Activated CD4-positive, alpha-beta T cell treated with anti-CD3 and anti-CD28 coated beads, Interleukin-10, Interleukin-2, amounts not matched to agents 100 ng/mL and 50 ng/mL, durations not matched to agents 16 hours and 8 hours (primary cell): ENCODE measurements at places on chromosomes 2 and 18.
A peak's percentile ranks its signal among the peaks of the same experiment; 100 is the strongest.

DNA sequence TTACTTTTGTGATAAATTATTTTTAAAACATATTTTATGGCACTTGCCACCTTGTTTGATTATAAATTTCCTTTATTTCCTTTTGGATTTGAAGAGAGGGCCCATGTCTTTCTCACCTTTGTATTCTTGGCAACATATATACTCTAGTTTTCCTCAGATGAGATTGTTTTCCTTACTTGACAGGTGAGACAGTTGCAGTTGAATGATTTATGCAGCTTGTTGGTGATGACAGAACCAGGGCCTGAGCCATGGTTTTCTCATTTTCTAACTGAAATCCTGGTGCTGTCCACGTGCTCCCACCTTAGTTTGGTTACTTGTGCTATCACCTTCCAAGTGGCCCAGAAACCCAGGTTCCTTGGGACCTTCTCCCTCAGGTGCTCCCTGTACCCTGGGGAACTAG, 58.2 kb downstream of the TTC39C start:
- no peak for DNase-seq

GRCh38 chr2:18119883-18120282, 241.4 kb downstream of the KCNS3 start:
- DNase-seq = no peak

DNA sequence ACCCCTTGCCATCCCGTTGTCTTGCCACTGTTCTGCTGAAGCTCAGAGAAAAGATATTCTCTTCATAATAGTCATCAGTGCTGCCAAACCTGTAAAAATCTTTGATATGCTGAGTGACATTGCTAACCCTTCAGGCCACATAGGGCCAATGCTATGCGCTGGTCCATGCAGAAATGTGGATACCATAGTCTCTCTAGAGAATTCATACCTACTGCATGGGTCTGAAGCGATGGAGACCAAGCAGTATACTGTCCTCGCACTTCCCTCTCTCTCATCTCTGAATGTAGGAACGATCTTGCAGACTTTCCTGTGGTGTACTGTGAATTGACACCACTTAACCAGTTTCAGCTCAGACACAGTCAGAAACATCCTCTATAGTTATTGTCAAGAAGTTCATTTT, 17.9 kb upstream of the ANKRD44 start:
- peak; percentile 29 for DNase-seq

GRCh38 chr2:85888020-85888683, 638 bp downstream of the ST3GAL5 start:
- peak; percentile 25 for DNase-seq

DNA sequence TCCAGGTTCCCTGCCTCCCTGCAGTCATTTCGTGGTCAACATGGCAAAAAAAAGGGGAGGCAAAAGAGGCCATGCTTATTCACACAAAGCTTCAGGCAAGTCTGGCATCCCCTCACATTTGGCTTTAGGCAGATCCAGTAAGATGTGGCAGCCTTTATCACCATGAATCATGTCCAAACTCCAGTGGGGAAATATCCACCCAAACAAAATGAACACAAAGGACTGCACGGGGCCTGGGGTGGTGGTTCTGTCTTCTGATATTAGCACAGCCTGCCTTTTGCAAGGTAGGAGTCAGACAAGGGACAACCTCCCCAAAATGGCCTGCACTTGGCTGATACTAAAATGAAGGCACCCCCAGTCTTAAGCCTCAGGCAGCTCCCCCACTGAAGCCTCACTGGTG, 129.9 kb downstream of the ZBTB7C start:
- no peak for DNase-seq

DNA sequence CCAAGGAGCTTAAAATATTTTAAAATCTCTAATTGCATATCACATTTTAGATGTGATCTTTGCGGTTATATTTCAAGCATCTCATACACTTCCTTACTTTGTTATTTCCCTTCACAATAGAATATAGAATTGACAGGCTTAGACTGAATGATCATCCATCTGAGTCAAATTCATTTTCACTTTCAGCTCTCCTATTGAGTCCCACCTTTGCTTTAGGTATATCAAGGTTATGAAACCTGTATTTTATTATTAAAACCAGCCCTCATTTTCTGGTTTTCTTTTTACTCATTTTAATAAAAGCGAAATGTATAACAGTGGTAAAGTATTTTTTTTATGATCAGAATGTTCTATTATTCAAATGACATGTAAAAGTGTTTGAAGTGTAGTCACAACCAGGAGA, 162.9 kb upstream of the KYNU start:
- no peak for DNase-seq

- no peak for DNase-seq
These were observed 8.6 kb upstream of the RPL37A start for GRCh38 chr2:216490061-216490460.

- DNase-seq = no peak
These were observed 1.2 kb upstream of the CYP20A1 start for GRCh38 chr2:203237346-203238238.

DNA sequence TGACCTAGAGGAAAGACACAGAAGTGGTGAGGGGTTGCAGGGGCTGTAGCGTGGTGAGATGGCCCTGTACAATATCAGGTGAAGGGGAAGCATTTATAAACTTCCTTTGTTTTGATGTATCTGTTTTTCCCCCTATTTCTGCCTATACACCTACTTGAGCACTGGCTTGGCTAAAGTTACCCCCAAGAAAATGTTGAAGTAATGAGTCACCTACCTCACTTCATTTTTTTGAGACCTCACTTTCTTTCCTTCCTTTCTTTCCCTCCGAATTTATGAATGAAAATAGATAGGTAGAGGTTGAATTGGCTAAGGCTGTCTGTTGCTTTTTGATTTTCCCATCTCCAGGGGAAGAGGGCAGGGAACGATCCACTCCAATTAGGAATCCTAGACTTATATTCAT, 231.1 kb upstream of the EPAS1 start:
- DNase-seq = no peak

GRCh38 chr2:219214141-219214540, 4.6 kb downstream of the ABCB6 start:
- no peak for DNase-seq

DNA sequence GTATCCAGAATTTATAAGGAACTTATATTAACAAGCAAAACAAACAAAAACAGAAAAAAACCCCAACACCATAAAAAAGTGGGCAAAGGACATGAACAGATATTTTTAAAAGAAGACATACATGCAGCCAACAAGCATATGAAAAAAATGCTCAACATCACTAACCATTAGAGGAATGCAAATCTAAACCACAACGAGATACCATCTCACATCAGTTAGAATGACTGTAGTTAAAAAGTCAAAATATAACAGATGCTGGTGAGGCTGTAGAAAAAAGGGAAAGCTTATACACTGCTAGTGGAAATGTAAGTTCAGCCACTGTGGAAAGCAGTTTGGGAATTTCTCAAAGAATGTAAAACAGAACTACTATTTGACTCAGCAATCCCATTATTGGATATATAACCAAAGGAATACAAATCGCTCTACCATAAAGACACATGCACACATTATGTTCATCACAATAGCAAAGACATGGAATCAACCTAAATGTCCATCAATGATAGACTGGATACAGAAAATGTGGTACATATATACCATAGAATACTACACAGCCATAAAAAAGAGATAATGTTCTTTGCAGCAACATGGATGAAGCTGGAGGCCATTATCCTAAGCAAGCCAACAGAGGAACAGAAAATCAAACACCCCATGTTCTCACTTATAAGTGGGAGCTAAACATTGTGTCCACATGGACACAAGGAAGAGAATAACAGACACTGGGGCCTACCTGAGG, 25.3 kb downstream of the PREPL start:
- DNase-seq = no peak

DNA sequence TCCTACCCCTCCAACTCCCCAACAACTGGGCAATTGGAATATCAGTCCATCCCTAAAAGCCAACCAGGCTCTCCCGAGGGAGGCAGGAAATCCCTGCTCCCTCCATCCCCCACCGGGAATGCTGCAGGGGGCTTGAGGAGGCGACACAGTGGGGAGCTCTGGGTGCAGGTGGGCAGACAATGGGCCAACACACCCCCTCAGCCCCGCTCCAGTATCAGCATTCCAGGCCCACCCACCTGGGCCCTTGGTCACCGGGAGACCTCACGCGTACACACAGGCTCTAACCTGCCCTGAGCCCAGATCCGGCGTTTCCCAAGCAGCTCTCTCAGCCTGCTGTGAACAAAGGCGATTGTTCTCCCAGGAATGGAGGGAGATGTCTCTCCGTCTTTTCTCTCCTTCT, 37.6 kb upstream of the FZD7 start:
- no peak for DNase-seq

- DNase-seq = no peak
These were observed 162.7 kb downstream of the ARL4C start for GRCh38 chr2:234334151-234334550.

- no peak for DNase-seq
These were observed 5.8 kb upstream of the D2HGDH start for GRCh38 chr2:241728627-241729026.

GRCh38 chr2:239065537-239065936, 217.7 kb downstream of the TWIST2 start:
- DNase-seq = no peak

DNA sequence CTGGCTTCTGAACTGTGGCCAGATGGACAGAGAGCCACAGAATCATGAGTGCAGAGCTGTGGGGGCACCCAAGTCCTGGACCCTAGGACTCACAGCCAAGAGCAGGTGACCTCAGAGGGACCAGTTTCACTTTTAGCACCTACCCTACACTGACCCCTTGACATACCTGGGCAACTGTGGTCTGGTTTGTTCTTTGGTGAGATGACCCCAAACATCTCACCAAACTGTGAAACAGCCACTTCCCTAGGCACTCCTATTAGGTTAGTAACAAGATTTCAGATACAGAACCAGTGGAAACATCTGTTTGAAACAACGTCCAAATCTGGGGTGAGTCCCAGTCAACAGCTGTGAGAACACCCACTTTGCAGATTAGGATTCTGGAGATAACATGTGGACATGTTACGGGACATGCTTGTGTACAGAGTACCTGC, 1.9 kb upstream of the ZFP36L2 start:
- DNase-seq = peak; percentile 16

GRCh38 chr18:48663931-48664847, 125.4 kb downstream of the CTIF start:
- DNase-seq = peak; percentile 51

- no peak for DNase-seq
These were observed 22.4 kb downstream of the WIPF1 start for GRCh38 chr2:174575124-174575776.

DNA sequence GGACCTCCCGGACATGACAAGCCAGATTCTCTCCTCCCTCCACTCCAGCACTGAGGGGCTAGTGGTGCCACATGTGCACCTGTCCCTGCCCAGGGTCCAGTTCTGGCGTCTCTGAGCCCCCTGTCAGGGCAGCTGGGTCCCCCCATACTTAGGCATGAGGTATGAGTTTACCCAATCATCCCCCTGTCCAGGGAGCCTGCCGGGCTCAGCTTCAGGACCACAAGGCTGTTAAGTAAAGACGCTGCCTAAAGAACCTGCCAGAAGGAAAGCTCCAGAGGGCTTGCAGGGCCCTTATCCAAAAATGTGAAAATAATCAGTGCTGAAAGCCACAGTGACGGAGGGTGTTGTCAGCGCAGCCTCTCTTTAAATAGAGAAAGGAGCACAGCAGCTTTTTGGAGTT, 40.0 kb downstream of the SH3BP4 start:
- DNase-seq = no peak

DNA sequence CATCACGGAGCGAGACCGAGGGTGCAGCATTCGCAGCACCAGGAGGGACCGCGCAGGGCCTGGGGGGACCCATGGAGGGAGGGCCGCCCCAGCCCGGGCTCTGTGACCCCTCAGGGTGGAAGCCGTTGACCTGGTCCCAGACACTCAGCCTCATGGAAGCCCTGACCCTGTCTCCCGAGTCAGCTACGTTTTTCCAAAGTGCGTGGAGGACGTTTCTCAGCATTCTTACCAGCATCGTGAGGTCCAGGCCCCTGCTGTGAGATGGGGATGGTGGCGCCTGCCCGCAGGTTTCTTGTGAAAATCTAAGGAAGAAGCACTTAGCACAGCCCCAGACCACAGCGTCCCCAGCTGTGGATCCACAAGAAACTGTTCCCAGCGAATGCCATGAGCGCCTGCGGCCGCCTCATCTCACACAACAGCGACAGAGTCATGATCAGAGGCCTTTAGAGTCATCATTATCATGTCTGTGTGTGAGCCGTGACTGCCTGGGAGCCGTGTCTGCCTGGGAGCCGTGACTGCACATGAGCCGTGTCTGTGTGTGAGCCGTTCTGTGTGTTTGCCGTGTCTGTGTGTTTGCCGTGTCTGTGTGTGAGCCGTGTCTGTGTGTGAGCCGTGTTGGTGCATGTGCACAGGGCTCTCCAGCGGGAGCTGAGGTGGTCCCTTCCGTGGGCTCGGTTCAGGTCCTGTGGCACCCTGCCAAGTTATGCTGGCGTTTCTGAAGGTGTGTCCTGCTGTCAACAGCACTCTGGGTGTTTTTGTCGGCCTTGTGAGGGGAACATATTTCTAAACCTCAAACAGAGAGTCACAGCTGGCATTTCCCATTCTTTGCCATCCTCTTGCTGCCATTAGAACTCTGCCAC, 49.2 kb upstream of the KCNG2 start:
- DNase-seq = no peak

DNA sequence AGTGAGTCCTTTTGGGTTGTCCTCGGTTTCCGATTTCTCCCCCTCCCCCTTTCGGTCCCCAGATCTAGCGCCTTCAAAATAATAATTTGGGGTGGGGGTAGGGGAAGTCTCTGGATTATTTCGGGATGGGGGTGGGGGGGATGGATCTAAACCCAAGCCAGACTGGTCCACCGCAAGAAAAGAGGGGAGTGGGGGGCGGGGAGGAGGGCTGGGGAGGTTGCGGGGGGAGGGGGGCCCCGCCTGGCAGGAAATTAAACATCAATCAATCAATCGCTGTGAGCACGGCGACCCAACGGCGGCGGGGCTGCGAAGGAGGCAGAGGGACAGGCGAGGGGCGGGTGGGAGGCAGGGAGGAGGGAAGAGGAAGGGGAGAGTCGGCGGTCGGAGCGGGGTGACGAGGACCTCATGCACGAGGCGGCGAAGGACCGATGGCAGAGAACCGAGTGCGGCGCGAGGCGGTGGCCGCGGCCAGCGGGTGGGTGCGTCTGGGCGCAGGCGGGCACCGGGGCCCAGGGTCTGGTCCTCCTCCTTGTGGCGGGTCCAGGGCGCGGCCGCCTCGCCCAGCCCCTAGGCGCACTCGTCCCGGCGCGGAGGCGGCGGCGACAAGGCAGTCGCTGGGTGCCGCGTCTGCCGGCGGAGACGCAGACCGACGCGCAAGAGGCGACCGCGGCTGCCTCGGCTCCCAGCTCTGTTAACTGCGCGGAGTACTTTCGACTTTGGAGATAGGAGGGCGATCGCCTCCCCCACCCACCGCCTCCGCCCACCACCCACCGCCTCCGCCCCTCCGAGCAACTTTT, 468 bp upstream of the SATB2 start:
- peak; percentile 27 for DNase-seq

- no peak for DNase-seq
These were observed 2.2 kb downstream of the NXPH2 start for GRCh38 chr2:138777996-138778395.

- no peak for DNase-seq
These were observed 94.4 kb downstream of the SGPP2 start for GRCh38 chr2:222518570-222519381.

GRCh38 chr2:240529344-240529999, 28.3 kb downstream of the ANKMY1 start:
- DNase-seq = no peak

- DNase-seq = no peak
These were observed 3.5 kb upstream of the ERICH2 start for GRCh38 chr2:170766693-170767092.
